Body of pancreas (tissue), 4 donors: ENCODE measurements at places on chromosomes 16 and 17.

DNA sequence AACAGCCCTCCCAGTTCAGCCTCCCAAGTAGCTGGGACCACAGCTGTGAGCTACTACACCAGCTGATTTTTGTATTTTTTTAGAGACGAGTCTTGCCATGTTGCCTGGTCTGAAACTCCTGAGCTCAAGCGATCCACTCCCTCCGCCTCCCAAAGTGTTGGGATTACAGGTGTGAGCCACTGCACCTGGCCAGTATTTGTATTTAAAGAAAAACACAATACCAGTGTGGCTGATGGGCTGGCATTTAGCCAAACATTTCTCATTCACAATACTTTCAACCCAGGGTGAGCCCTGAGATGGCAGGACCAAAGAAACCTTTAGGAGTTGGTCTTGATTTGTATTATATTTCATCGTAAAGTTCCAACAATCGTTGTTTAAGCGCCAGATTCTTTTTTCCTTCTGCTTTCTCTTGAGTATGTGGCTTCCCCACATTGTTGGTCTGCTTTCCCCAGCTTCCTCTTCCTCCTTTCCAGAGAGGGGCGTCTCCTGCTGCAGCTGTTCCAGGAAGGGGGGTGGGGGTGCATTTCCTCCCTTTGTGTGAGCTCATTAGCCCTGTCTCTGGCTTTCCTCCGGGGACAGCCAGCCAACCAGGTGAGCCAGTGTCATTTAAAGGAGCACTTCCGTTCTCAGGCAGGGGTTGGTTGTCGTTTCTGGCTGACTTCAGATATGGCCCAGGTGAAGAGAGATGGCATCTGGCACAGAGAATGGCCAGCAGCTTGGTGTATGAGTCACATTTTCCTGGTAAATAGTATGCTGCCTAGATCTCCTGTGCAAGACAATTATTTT, 79.9 kb downstream of the GPRC5B start:
- peak; percentile 87 for DNase-seq

- DNase-seq = no peak
These were observed 379.1 kb upstream of the CDH11 start for GRCh38 chr16:65500919-65501318.

GRCh38 chr17:65522751-65523404, 38.6 kb downstream of the AXIN2 start:
- DNase-seq = no peak

DNA sequence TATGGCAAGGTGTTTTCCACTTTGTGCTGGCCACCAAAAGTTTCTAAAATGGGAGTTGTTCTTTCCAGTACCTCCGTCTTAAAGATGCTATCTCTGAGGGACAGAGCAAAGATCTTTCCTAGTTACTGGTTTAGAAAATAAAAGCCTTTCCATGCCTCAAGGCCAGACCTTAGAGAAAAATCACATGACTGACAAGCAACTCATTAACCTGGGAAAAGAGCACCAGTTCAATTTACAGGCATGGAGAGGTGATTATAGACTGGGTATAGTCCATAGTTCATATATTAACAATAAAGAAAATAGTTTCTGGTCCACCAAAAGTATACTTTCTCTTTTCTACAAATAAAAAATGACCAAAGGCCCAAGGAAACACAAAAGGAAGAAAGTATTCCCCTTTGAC, 230.7 kb downstream of the TOX3 start:
- DNase-seq = no peak

- DNase-seq = no peak
These were observed 33.5 kb upstream of the MON1B start for GRCh38 chr16:77157346-77158058.

- DNase-seq = no peak
These were observed 8.8 kb downstream of the EEF2K start for GRCh38 chr16:22214889-22215288.

- no peak for DNase-seq
These were observed 370.1 kb upstream of the ZFHX3 start for GRCh38 chr16:73418051-73418450.

DNA sequence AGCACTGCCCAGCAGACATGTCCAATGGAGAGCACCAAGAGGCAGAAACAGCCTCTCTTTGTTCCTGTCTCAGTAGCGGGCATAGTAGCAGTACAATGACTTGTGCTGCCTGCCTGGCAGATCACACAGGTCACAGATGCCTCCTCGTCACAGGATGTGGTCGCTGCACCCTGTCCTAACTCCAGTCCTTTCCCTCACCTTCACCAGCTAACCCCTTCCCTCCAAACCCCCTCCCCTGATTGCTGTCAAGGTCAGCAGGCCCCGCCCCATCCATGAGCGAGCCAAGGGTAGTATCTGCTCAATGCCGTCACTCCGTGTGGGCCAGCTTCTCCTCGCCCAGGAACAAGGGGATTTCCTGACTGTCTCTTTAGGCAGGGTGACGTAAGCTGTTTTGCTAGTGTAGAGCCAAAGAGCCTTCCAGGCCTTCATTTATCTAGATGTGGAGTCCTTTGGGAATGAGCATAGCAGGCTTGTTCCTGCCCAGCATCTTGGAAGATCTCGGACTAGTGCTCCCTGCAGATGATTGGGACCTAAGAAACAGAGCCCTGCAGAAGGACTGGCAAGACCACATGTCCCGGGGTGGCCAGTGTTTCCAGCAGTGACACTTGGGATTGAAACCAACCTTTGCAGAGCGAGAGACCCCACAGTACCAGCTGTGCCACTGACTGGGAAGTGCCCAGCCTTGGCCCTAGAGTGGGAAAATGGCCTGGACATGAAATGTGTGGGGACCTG, 75.9 kb upstream of the TNRC6C start:
- peak; percentile 60 for DNase-seq

DNA sequence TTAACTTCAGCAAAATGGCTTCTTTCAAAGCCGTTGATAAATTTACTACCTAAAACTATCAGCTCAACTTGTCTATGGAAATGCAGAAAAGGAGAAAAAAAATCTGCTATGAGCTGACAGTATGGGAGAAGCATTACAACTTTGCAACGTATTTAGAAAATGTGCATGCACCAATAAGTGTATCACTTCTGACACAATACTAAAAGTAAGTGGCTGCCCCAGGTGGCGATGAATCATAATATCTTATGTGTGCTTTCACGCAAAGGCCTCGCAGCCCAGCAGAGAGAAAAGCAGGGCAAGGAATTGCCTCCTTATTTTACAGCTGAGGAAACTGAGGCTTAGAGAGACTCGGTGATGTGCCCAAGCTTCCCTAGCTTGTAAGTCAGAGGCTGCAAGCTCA, 101.8 kb downstream of the SALL1 start:
- no peak for DNase-seq

DNA sequence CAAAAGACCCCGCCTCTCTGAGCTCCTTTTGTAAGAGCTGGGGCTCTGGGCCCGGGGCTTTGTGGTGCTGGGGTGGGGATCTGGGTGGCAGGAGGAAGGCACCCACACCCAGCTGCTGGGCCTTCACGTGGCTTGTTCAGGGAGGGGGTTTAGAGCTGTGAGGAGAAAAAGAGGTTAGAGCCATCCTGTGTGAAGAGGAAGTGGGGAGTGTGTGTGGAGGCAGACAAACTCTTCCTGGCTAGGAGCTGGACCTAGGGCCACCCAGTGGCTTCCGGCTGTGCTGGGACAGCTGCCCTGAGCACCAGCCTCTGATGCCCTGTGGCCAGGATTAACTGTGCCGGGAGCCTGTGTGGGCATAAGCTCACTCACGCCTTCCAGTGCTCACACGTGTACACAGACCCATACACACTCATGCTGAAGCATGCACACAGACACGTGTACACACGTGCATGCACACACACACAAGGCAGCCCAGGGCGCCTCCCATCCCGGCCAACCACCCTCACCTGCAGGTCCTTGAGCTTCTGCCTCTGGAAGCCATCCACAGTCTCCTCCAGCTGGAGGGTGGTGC, 7.4 kb downstream of the CIBAR2 start:
- DNase-seq = no peak

DNA sequence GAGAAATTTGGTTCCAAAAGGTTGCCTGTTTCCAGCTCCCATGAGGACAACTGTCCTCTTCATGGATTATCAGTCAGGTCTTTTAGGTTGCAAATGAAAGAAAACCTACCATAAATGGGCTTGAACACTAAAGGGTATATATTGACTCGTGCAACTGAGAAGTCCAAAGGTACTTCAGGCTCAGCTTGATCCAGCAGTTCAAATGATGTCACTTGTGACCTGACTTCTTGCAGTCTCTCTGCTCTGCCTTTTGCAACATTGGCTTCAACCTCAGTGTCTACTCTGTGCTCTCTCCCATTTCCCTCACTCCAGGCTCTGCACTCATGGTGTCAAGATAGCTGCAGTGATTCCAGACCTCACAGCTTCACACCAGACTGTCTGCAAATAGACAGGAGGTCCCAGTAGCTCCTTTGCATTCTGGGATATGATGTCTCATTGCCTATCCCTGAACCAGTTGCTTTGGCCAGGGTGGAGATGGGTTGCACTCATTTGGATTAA, 5.5 kb upstream of the CALB2 start:
- DNase-seq = no peak

GRCh38 chr16:19520861-19521331, 1.0 kb downstream of the GDE1 start:
- no peak for DNase-seq

- no peak for DNase-seq
These were observed 10.0 kb downstream of the FBXL20 start for GRCh38 chr17:39391448-39391847.

GRCh38 chr16:20411055-20411454, 1.7 kb downstream of the ACSM5 start:
- DNase-seq = no peak

GRCh38 chr17:1134634-1135324, 45.0 kb downstream of the ABR start:
- peak; percentile 23 for DNase-seq

GRCh38 chr17:47852113-47852949, 1.4 kb upstream of the SP6 start:
- DNase-seq = no peak

DNA sequence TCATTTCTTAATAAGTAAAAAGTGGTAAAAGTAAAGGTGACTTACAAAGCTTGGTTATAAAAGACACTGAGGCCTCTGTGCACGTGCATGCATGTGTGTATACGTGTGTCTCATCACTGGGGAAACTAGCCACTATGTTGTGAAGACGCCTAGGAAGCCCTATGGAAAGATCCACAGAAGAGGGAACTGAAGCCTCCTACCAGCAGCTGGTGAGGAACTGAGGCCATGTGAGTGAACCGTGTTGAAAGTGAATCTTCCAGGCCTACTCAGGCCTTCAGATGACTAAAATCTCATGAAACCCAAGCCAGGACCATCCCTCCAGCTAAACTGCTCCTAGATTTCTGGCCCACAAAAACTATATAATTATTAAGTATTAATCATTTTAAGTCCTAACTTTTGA, 23.7 kb downstream of the PHLPP2 start:
- no peak for DNase-seq

DNA sequence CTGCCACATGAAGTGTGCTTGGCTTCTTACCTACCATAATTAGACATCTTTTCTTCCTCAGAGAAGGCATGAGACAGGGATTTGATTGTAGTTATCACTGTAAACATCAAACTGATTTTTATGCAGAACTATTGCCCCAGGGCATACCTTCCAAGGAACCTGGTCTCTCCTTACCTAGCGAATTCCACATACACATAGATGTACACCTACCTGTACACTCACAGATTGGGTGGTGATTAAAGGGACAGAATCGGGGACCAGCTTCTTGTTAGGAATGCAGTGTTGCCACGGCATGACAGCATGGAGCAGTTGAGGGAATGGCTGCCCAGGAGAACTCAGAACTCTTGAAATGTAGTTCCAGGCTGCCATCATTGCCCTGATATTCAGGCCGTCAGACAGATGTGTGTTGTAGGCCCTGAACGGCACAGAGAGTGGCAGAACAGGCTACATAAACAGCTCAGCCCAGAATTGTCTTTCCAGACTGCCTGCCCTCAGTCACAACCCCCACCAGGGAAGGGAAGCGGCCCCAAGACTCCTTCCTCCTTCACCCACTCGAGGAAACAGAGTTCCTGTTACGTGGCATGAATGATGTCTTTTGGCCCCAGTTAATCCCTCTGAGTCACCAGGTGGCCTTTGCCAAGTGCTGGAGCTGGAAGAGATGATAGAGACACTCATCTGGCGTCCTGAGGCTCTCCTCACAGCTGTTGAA, 17.8 kb upstream of the NAGLU start:
- peak; percentile 53 for DNase-seq

GRCh38 chr16:71845639-71846430, at the start of gene ATXN1L:
Gene ATXN1L (plus strand): TSS chr16:71845976. CDS start chr16:71849741, 3,765 bp downstream.
- DNase-seq = peak; percentile 90

GRCh38 chr16:56999409-57000270, 10.3 kb downstream of the NLRC5 start:
- DNase-seq = no peak

GRCh38 chr17:44381810-44382305, 7.6 kb downstream of the ITGA2B start:
- no peak for DNase-seq

- DNase-seq = no peak
These were observed 23.5 kb downstream of the SPECC1 start for GRCh38 chr17:20032636-20033035.

DNA sequence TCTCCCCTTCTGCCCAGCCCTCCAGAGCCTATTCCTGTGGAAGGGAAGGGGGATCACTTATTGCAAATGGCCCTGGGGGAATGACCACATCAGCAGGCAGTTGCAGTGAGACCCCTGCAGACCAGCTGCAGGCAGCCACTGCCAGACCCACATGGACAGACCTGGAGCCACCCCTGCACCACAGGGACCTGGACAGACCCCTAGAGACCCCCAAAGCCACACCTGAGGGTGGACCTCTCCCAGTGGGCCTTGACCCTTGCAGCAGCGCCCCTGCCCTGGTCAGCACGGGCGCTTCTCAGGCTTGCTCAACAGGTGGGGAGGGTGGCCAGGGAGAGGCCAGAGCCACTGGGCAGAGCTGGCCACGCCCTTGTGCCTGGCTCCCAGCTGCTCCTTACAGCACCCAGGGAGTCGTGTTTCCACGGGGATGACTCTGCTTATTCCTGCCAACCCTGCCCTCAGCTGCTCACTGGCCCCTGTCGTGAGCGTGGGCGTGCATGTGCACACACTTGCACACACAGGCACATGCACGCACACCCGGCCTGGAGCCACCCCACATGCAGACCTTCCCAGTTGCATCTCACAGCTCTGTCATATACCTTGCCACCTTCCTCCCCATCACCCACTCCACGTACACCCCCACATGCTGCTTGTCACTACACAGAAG, 1.3 kb upstream of the SCN4A start:
- no peak for DNase-seq

DNA sequence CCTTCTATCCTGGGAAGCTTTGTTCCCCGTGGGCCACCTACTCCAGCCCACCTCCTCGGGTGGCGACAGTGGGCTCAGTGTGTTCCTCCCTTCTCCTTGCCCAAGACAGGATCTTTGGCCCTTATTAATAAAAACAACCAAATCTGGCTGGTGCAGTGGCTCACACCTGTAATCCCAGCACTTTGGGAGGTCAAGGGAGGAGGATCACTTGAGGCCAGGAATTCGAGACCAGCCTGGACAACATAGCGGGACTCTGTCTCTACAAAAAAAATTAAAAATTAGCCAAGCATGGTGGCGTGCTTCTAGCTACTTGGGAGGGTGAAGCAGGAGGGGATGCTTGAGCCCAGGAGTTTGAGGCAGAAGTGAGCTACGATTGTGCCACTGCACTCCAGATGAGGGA, 42.2 kb downstream of the SOCS1 start:
- no peak for DNase-seq

GRCh38 chr16:86513471-86514277, 3.3 kb downstream of the FOXF1 start:
- no peak for DNase-seq
